Stimulated activated CD4-positive, alpha-beta T cell treated with anti-CD3 and anti-CD28 coated beads, Interleukin-12 subunit alpha, Interleukin-12 subunit beta, amount 100 ng/mL, for 24 hours (primary cell): ENCODE measurements at places on chromosomes 6 and 20.

DNA sequence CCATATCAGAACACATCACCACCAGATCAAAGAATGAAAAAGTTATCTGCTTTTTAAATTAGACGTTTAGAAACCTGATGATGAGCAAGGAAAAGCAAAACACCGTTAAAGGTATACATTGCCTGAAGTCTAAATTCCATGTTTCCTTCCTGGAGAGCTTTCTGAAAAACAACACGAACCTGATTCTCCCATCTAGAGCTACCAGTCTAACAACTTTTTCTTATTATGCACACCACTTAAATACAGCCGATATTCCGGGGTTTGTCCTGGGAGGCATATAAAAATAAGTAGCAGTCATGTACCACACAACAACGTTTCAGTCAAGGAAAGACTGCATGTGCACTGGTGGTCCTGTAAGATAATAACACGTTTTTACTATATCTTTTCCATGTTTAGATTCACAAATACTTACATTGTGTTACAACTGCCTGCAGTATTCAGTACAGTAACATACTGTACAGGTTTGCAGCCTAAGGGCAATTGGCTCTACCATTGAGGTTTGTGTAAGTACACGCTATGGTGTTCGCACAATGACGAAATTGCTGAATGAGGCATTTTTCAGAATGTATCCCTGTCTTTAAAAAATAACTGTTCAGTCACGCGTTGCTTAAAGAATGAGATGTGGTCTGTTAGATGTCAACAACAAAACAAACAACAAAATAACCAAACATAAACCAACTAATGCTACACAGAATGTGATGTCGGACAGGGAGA lies 19.1 kb upstream of the LYRM2 start:
- DNase-seq: no peak

GRCh38 chr6:99467509-99468106 lies 42.5 kb upstream of the PNISR start:
- no peak for DNase-seq

GRCh38 chr20:4999788-5000187 lies 1.5 kb downstream of the SLC23A2 start:
- no peak for DNase-seq

GRCh38 chr6:45815466-45816125 lies 200.1 kb downstream of the CLIC5 start:
- DNase-seq: no peak

DNA sequence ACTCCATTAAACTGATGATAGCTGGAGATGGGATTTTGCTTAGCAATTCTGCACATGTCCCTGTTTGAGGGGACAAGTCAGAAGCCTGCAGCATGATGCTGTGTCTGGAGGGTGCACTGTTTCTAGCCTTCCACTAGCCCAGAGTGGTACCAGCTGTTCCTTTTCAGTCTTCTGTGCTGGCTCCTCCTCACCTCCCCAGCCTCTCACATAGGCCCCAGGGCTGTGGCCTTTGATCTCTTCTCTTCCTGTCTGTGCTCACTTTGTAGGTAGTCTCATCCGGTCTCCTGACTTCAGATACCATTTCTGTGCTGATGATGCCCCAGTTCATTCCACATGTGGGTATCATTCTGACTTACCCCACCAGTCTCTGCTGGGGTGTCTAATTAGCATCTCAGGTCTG lies 126.3 kb downstream of the HIVEP1 start:
- DNase-seq: no peak

GRCh38 chr6:82619573-82619972 lies 256.0 kb downstream of the TPBG start:
- DNase-seq: no peak

- no peak for DNase-seq
Observed at GRCh38 chr6:25454136-25454535, 175.0 kb downstream of the CARMIL1 start.

- peak; percentile 27 for DNase-seq
Observed at GRCh38 chr6:53741034-53741823, 53.6 kb upstream of the LRRC1 start.

GRCh38 chr6:25173951-25174474 lies 105.2 kb upstream of the CARMIL1 start:
- no peak for DNase-seq
